ENCODE measurements at places on chromosomes 12 and 14.
A peak's percentile ranks its signal among the peaks of the same experiment; 100 is the strongest.

GRCh38 chr12:44616402-44616801 lies 259.7 kb downstream of the NELL2 start:
- no peaks in the 10 kb centered on the region for H3K36me3 ChIP-seq
- H3K4me1 ChIP-seq: no peaks in the 10 kb centered on the region
- no peak overlapping the region for H3K4me3 ChIP-seq
- no peak for DNase-seq
- no peaks in the 10 kb centered on the region for H3K27me3 ChIP-seq

- H3K27ac ChIP-seq: no peak overlapping the region
- 0 out of 2 replicates have a peak, but pooled peaks cover 5% of the 10 kb centered on the region for H3K4me1 ChIP-seq
- no peak for DNase-seq
- no peak overlapping the region for H3K4me3 ChIP-seq
- no peaks in the 10 kb centered on the region for H3K27me3 ChIP-seq
These were observed 31.9 kb downstream of the CEP83 start for GRCh38 chr12:94427501-94428381.

DNA sequence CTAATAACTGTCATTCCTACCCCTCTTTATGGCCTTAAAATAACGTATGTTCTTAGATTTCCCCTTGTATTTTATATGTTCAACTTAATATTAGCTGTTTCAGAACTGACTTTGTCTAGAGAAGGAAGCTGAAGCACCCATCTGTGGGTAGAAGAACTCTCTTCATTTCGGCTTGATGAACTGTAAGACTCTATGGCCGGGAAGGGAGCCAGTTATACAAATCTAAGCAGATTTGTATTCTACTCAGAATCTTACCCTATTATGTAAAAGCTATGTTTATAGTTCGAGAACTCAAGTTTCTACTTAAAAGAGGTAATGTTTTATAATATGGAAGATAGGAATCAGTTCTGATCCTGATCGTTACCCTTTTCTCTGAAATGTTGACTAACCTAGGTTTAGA lies 390.9 kb upstream of the PRICKLE1 start:
- H3K4me3 ChIP-seq: no peak overlapping the region
- no peaks in the 10 kb centered on the region for H3K4me1 ChIP-seq
- no peak overlapping the region for H3K27ac ChIP-seq
- H3K36me3 ChIP-seq: no peaks in the 10 kb centered on the region
- no peak for DNase-seq

DNA sequence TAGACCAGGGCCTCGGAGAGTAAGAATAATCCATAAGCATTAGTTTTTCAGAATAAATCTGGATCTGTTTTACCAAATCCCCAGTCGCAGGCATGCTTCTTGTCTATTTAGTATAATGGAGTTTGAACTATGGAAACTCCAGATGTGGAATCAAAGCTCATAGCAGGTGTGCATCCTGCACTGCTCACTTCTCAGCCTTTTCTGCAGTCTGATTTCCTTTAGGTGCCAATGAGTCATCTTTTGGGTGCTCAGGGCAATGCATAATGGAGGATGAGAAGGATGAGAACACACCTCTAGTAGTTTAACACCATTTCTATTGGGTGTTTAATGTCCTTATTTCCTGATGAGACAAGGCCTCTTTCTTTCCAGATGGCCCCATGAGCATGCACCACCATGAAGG lies 961.2 kb downstream of the TMEM121 start:
- H3K27me3 ChIP-seq: no peaks in the 10 kb centered on the region
- H3K36me3 ChIP-seq: no peaks in the 10 kb centered on the region

- DNase-seq: no peak
- H3K27me3 ChIP-seq: no peaks in the 10 kb centered on the region
- H3K4me3 ChIP-seq: no peak overlapping the region
- no peak overlapping the region for H3K27ac ChIP-seq
- no peaks in the 10 kb centered on the region for H3K36me3 ChIP-seq
These were observed 86.7 kb downstream of the CALM1 start for GRCh38 chr14:90483571-90483974.

DNA sequence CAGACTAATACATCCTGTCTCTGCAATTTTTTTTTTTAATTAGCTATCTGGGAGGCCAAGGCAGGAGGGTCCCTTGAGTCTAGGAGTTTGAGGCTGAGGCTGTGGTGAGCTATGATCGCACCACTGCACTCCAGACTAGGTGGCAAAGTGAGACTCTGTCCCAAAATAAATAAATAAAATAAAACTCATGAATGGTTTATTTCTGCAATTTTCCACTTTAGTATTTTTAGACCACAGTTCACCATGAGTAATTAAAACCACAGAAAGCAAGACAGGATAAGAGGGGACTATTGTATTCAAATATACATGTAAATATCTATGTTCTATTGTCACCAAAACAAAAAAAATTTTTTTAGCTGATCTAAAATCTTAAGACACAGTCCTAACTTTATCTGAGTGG lies 17.8 kb downstream of the TAOK3 start:
- no peaks in the 10 kb centered on the region for H3K27me3 ChIP-seq
- no peak for DNase-seq
- H3K27ac ChIP-seq: no peak overlapping the region
- H3K4me1 ChIP-seq: peaks cover 22% of the 10 kb centered on the region
- no peak overlapping the region for H3K4me3 ChIP-seq
- H3K36me3 ChIP-seq: no peaks in the 10 kb centered on the region

GRCh38 chr14:84064316-84065125 lies 1465.4 kb upstream of the FLRT2 start:
- no peaks in the 10 kb centered on the region for H3K27me3 ChIP-seq
- H3K4me1 ChIP-seq: no peaks in the 10 kb centered on the region
- DNase-seq: no peak
- no peaks in the 10 kb centered on the region for H3K36me3 ChIP-seq
- no peak overlapping the region for H3K4me3 ChIP-seq

- H3K4me3 ChIP-seq: no peak overlapping the region
- no peaks in the 10 kb centered on the region for H3K27me3 ChIP-seq
- no peak for DNase-seq
- H3K4me1 ChIP-seq: no peaks in the 10 kb centered on the region
- H3K36me3 ChIP-seq: no peaks in the 10 kb centered on the region
These were observed 17.7 kb upstream of the ASCL1 start for GRCh38 chr12:102939670-102940222.

- H3K4me1 ChIP-seq: peaks cover 33% of the 10 kb centered on the region
- no peaks in the 10 kb centered on the region for H3K27me3 ChIP-seq
- no peak overlapping the region for H3K4me3 ChIP-seq
- no peaks in the 10 kb centered on the region for H3K36me3 ChIP-seq
- no peak for DNase-seq
These were observed 89.0 kb upstream of the TRAF3 start for GRCh38 chr14:102688290-102688689.

GRCh38 chr12:111767362-111768158 lies 827 bp downstream of the ALDH2 start:
- no peaks in the 10 kb centered on the region for H3K36me3 ChIP-seq
- no peaks in the 10 kb centered on the region for H3K27me3 ChIP-seq
- H3K4me1 ChIP-seq: peaks cover 17% of the 10 kb centered on the region
- DNase-seq: peak; percentile 44
- H3K4me3 ChIP-seq: peak overlapping the region; percentile 67

- no peaks in the 10 kb centered on the region for H3K27me3 ChIP-seq
- peak overlapping the region; percentile 66 for H3K27ac ChIP-seq
- H3K4me3 ChIP-seq: peak overlapping the region; percentile 88
- no peak for DNase-seq
- H3K4me1 ChIP-seq: peaks cover 4% of the 10 kb centered on the region
These were observed 3.7 kb downstream of the KMT5A start for GRCh38 chr12:123387508-123388176.

DNA sequence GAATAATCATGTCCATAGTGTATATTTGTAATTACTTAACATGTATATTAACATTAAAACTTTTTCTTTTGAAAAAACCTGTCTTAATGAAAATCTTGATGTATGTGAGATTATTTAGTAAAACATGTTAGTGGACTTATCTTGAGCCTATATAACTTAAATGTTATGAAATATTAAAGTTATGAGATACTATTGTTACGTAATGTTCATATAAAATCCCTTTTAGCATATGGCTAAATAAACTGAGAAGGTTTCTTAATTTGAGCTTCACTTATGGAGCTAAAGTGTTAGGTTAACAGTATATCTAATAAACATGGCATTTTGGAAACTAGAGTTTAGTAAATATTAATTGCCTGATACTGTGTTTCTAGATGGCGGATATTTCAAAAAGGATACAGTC lies 59.9 kb downstream of the MIA2 start:
- H3K4me1 ChIP-seq: 0 out of 2 replicates have a peak, but pooled peaks cover 3% of the 10 kb centered on the region
- no peaks in the 10 kb centered on the region for H3K36me3 ChIP-seq
- no peak overlapping the region for H3K4me3 ChIP-seq
- DNase-seq: no peak
- no peak overlapping the region for H3K27ac ChIP-seq

GRCh38 chr12:46218322-46219095 lies 50.3 kb downstream of the SLC38A1 start:
- peaks cover 20% of the 10 kb centered on the region for H3K4me1 ChIP-seq
- H3K36me3 ChIP-seq: peaks cover 2% of the 10 kb centered on the region
- no peaks in the 10 kb centered on the region for H3K27me3 ChIP-seq
- no peak overlapping the region for H3K4me3 ChIP-seq
- DNase-seq: peak; percentile 31

GRCh38 chr14:103521951-103522563 lies 573 bp downstream of the CKB start:
- peaks cover 52% of the 10 kb centered on the region for H3K4me1 ChIP-seq
- peak overlapping the region; percentile 95 for H3K4me3 ChIP-seq
- peaks cover 9% of the 10 kb centered on the region for H3K36me3 ChIP-seq
- H3K27ac ChIP-seq: no peak overlapping the region

GRCh38 chr12:2628401-2628800 lies 166.4 kb upstream of the FKBP4 start:
- no peak overlapping the region for H3K27ac ChIP-seq
- H3K27me3 ChIP-seq: peaks cover under 1% of the 10 kb centered on the region
- DNase-seq: no peak
- H3K4me1 ChIP-seq: no peaks in the 10 kb centered on the region
- no peaks in the 10 kb centered on the region for H3K36me3 ChIP-seq
- H3K4me3 ChIP-seq: no peak overlapping the region

Measured in Caco-2 (cell line).